ENCODE measurements at places on chromosomes 12 and 14. TPM values are rescaled to one million over a fixed set of nuclear protein-coding genes. Genes with fewer than 3 reads are reported as not detected.

Gene NXPH4
- total RNA-seq, result 2.1 TPM

GRCh38 chr12:44000309-44000952 is 164.6 kb downstream of the TMEM117 start:
- no peaks in the 10 kb centered on the region for H3K4me1 ChIP-seq
- peak; percentile 86 for DNase-seq
- no peak overlapping the region for H3K4me3 ChIP-seq
- no peaks in the 10 kb centered on the region for H3K36me3 ChIP-seq
- no peaks in the 10 kb centered on the region for H3K27me3 ChIP-seq
- no peak overlapping the region for H3K27ac ChIP-seq

Gene CD163L1
- 0.18 TPM for total RNA-seq

DNA sequence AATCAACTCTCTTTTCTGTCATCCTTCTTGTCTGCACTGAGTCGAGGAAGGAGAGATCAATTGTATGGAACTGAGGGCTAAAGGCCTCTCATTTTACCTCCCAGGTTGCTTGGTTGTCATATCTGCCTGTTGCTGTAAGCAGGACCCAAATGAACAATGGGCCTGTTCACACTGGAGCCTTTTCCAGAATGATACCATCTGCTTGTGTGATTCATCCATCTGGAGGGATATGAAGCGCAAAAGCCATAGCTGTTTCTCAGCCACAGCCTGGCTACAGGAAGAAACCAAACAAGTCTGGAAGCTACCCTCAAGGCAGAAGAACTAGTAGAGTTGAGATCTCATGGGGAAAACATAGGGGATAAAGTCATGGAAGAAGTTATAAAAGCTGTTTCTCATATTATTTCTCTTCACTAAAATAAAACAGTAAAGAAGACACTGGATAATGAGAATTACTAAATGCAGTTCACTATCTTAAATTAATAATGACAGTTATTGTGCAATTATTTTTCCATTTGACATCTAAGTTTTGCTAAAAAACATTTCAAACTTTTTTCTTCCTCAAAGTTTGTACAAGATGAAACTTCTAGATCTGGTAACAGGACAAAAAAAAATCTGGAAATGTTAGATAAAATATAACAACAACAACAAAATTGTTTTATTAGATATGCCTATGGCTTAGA is 106.3 kb downstream of the SPTSSA start:
- no peaks in the 10 kb centered on the region for H3K27me3 ChIP-seq
- H3K4me1 ChIP-seq, result no peaks in the 10 kb centered on the region

DNA sequence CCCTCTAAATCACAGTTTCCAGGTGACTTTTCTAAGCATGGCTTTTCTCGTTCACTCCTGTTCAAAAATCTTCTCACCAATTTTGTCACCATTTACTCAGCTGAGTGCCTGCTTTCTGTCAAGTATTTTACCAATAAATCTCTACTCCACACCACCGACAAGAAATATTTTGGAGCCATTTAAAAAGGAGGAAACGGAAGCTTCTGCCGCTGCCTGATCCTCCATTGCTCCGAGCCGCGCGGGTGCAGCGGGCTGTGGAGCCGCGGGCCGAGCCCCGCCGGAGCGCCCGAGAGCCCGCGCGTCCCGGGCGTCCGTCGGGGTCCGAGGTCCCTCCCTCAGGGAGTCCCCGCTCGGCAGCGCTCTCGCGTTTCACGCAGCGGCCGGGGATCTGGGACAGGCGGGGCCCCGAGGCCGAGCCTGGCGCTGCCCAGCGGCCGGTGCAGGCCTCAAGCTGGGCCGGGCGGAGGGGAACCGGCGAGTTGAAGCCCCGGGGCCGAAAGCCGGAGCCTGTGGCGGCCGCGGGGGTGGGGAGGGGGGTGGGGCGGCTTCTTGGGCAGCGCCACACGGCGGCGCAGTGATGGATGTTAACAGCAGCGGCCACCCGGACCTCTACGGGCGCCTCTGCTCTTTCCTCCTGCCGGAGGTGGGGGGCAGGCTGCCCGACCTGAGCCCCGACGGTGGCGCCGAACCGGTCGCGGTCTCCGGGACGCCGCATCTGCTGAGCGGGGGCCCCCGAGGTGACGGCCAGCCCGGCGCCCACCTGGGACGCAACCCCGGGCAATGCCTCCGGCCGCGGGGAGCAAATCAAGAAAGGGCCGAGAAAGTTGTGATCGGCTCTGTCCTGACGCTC is 1.1 kb upstream of the HEBP1 start:
- H3K27ac ChIP-seq, result no peak overlapping the region
- H3K36me3 ChIP-seq, result peaks cover 14% of the 10 kb centered on the region
- DNase-seq, result peak; percentile 75
- H3K4me1 ChIP-seq, result peaks cover 4% of the 10 kb centered on the region
- H3K27me3 ChIP-seq, result no peaks in the 10 kb centered on the region
- H3K4me3 ChIP-seq, result peak overlapping the region; percentile 96

Gene CLEC1A
- total RNA-seq, result not detected

- peaks cover 10% of the 10 kb centered on the region for H3K36me3 ChIP-seq
- no peaks in the 10 kb centered on the region for H3K27me3 ChIP-seq
- no peak overlapping the region for H3K4me3 ChIP-seq
- DNase-seq, result no peak
- no peak overlapping the region for H3K27ac ChIP-seq
Measured at GRCh38 chr14:25350021-25350420, 300.1 kb upstream of the STXBP6 start.
